ENCODE measurements at places on chromosomes 1 and 21. TPM values are rescaled to one million over a fixed set of nuclear protein-coding genes. Genes with fewer than 3 reads are reported as not detected.

The PLA2G4A gene
- total RNA-seq, result 2.0 TPM

The SLC45A3 gene
- total RNA-seq, result 2.5 TPM

The SLC6A17 gene
- total RNA-seq, result not detected

The CD46 gene
- total RNA-seq, result 56.3 TPM

The IGSF9 gene
- total RNA-seq, result under 0.01 TPM

The LCE1F gene
- not detected for total RNA-seq

The CHAF1B gene
- 12.5 TPM for total RNA-seq
